ENCODE measurements at places on chromosomes 2 and 18.

DNA sequence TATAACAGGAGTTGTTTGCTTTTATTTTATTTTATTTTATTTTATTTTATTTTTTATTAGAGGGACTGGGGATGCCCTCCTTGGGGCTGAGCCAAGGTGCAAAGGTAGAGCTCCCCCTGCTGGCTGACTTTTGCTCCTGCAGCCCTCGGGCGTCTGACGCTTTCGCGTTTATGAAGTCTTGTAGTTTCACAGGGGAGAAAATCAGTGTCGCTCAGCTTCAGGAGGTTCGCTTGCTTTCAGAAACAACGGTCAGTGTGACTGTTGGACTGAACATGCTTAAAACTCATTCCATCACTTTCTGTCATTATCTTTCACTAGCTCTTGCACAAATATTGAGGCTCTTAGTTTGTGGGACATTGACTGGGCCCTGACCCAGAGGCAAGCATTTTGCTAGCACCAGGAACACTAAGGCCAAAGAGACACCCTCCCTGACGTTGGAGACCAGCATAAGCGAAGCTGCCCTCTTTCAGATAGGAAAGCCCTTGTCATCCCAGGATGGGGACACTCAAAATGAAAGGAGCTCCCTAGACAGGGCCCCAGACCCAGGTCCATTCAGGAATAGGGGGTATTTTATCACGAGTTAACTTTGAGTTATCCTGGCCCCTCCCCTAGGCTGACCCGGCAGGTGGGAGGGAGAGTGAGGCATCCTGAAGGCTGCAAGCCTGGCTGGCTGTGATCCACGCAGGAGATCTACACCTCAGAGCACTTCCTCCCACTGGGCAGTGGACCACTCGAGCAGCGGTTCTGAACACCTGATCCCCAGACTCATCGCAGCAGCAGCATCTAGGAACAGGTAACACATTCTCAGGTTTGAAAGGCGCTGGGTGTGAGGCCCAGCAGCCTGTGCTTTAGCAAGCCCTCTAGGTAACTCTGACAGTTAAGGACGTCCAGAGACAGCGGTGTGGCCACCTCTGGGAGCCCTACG, 34.4 kb downstream of the LGALSL start:
- DNase-seq = peak; percentile 75

DNA sequence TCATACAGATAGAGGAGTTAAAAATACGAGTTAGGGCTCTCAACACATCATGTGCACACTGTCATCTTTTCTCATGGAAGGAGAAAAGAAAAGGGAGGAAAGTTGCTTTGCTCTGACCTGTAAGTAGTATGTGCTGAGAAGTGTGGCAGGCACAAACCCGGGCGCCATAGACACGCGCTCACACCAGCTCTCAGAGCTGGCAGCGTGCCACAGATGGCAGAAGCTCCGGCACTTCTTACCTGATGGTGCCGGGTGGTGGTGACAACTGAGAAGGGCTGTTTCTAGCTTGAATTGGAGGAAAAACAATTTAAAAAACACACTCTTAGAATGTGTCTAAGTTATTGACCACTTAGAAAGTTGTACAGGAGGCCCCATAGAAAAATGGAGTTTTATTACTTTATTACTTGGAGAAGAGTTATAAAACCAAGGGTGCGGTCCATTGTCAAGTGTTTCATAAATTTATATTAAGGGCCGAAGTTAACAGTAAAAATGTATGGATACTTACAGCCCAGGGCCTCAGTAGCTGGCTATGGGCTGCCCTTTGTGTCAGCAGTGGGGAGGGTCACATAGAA, 92.2 kb downstream of the DPP4 start:
- no peak for DNase-seq

- DNase-seq = peak; percentile 3
These were observed 251.8 kb downstream of the MEIS1 start for GRCh38 chr2:66686755-66687154.

DNA sequence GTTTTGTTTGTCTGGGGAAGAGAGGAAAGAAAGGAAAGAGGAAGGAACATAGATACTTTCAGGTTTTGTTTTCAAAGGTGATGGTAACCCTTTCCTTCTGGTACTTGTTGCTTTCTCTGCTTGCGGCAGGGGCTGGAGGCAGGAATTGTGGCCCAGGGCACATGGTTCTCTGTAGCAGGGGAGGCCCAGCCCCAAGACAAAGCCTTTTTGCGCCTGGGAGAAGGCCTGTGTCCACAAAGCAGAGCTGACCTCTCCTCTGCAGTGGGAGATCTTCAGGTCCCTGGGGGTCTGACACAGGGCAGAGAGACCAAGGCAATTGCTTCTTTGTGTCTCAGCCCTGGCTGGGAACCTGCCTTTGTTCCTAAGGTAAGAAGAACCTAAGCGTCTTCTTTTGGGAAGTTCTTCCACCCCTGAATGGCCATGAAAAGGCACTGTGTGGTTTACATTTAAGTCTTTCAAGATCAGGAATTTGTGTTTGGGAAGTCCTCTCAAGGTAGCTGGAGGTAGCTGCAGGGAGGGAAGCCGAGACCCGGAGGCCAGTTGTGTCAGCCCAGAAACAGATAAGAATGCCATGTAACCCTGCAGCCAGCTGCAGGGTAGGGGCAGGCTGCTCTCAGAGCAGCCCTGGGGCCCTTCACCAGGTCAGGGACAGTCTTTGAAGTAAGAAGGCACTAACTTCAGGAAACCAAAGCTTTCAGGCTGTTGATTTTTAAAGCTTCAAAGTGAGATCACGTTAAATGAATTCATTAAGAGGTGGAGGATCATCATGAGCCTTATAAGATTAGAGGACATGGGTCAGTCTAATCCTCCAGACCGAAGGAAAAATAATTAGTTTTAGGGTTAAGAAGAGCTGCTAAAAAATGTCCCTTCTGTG, 119.3 kb downstream of the STPG4 start:
- no peak for DNase-seq

DNA sequence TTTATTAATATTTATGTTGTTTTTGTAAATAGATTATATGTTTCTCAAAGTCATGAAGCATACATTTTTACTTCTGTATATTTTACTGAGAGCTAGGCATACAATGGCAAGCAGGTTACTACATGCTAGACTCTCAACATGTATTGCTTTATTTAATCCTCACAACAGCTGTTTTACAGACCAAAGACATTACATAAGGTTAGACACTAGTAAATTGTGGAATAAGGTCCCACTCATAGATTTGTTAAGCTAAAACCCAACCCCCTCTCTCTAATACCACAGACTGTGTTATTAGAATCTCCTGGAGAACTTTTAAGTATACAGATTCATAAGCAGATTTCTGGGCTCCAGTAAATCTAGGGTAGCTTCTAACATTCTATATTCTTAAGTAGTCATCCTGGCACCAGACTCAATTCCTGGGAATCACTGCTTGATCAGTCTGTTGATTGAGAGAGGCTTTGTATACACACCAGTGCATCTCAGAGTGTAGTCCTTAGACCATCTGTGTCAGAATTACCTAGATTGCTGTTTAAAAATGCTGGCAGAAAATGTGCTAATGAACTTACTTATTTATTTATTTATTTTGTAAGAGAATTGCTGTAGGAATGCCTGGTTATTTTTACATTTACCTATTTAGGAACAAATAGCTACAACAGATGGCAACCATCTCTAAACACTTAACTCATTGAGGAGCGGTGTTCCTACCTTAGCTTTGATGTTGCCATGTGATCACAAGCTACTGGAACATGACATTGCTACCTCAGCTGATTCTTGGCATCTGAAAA, 153.5 kb upstream of the CAVIN2 start:
- no peak for DNase-seq

DNA sequence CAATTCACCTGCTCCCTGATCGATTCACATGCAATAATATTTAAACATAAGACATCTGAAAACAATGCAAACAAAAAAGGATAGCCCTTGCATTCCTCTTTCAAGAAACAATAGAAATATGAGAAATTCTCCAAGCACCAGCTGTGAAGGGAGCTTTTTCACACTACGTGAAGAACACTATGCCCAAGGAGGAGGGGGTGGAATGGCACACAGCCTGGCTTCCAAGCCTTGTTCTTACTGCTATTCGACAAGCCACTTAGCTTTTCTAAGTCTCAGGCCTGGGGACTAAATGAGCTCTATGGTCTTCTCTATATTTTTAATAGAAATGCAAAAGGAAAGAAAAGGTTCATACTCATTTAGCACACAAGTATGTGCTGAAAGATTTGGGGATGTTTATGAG, 92.2 kb upstream of the CHRNA1 start:
- DNase-seq = no peak

DNA sequence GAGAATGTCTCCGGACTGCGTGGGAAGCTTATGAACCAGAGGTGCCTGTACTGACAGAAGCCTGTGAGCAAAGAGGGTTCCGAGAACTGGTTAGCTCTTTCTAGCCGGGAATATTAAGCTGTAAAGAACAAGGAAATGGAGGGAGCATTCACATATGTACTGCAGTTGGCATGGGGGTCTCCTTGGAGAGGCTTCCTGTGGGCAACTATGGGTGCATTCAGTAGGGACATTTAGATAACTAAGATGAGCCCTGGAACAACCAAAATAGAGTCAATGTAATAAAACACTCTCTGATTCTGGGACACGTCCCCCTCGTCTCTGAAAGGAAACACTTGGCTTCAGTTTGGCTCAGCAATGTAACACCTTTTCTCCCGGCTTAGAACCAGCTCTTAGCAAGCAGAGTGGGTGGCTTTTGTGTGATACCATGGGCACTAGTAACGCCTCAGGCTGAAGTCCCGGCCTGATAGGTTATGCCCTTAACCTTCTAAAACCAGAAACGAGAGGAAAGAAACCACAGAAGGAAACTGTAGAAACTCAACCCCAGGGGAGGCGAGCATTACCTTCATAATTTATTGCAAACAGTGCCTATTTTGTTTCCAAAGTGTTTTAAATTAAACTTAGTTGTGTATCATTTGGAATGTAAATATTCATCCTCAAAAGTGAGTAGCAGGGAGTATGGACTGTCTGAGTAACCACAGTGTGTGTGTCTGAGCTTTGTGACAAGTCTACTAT, 48.8 kb upstream of the LPIN2 start:
- DNase-seq = no peak

DNA sequence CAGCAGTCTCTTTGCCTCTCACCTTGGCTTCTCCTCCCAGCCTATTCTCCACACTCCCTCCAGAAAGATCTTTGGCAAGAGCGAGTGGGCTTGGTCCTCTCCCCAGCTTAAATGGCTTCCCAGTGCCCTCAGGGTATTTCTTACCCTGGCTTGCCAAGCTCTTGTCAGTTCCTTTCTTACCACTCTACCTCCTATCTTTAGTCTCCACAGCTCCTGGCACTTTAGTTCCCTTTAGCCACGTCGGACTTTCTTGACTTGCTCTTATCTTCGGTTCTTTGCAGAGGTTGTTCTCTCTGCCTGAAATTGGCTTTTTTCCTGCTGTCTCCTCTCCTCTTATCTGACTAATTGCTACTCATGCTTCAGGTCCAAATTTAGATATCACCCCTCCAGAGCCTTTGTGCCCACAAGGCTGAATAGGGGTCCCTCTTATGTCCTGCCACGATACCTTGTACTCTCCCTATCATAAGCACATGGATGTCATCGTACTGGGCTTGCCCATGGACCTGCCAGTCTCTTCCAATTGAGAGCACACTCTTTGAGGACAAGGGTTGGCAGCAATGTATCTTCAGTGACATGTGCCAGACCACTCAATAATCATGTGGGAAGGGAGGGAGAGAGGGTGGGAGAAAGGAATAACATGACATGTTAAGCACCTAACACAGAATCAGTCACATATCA, 131.7 kb upstream of the CTAGE1 start:
- no peak for DNase-seq

- DNase-seq = no peak
These were observed 4.4 kb upstream of the SMAD7 start for GRCh38 chr18:48954886-48955819.
